ENCODE measurements at places on chromosomes 11 and 22.

DNA sequence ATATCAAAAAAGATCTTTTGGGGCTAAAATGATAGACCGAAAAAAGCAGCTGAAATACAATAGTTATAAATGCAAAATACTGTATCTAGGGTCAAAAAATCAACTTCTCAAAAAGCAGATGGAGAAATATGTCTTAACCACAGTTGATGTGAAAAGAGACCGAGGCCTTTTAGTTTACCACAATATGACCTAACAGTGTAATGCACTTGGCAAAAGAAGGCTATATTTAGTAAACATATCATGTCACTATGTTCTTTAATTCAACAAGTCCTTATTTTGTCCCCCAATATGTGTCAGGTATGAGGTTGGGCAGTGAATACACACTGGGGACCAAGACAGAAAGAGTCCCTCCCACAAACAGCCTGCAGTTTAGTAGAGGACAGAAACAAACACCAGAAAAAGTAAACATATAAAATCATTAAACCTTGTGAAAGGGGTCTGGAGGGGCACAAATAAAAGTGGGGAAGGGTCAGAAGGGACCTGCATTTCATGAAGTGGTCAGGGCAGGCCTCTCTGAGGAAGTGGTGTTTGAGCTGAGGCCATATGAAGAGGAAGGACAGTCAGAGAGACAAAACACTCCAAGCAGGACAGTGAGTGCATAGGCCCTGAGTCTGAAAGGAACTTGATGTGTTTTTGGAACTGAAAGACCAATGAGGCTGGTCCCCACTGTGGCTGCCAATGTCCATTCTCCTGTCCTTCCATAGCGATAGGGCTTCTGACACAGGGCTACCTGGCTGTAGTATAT, 53.4 kb downstream of the LIF start:
- no peak for DNase-seq

GRCh38 chr11:119085437-119085847, 761 bp downstream of the HMBS start:
- DNase-seq, result no peak

DNA sequence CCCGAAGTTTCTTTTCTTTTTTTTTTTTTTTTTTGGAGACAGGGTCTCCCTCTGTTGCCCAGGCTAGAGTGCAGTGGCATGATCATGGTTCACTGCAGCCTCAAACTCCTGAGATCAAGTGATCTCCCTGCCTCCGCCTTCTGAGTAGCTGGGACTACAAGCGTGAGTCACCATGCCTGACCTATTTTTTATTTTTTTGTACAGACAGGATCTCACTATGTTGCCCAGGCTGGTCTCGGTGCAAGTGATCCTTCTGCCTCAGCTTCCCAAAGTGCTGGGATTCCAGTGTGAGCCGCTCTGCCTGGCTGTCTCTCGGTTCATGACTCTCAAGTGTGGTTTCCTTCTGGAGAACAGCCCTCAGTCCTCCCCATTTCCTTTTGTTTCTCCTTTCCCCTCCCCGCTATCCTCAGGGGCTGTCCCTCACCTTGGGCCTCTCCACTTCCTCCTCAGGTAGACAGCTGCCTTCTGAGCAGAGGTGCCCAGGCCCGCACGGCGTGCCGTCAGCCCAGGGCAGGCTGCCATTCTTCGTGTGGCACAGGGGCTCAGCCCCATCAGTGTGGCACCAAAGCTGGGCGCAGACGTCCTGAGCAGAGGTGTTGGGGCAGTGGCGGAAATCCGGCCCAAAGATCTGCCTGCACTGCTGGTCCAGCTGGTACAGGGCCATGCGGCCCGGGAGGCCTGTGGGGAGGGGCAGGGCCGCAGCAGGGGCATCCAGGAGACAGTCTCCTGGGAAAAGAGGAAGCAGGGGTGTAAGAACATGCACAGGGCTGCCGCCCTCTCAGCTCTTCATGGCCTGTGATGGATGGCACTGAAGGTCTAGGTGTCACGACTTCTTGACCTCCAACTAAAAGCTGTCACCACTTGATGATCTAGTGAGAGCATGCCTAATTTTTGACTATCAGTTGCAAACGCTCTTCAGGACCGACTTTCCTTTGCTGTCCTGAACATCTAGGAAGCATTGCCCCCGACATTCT, 14.0 kb downstream of the ADAMTS8 start:
- DNase-seq, result no peak

DNA sequence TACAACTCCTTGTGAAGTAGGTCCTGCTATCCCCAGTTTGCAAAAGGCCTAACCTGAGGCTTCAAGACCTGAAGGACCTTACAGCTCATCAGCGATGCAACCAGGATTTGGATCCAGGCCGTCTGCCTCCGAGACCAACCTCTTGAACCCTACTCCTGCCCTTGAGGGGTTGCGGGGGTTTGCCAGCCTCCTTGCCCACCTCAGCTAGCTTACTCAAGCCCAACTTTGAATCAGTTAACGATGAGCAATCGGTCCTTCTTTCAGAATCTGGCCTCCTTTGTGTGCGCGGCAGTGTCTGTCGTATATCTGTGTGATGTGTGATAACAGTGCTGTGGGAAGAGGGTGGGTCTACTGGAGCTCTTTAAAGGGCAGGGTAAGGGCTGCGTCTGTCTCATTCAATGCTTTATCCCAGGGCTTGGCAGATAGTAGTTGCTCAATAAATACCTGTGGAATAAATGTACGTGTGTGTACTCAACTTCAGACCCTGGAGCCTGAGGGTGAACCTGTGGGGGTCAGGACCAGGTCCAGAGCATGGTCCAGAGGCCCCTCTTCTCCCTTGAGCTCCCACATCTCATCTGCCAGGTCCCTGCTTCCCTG, 3.2 kb downstream of the CHRM1 start:
- no peak for DNase-seq

- DNase-seq, result no peak
Observed at GRCh38 chr11:104765401-104766095, 132.7 kb downstream of the CASP12 start.

DNA sequence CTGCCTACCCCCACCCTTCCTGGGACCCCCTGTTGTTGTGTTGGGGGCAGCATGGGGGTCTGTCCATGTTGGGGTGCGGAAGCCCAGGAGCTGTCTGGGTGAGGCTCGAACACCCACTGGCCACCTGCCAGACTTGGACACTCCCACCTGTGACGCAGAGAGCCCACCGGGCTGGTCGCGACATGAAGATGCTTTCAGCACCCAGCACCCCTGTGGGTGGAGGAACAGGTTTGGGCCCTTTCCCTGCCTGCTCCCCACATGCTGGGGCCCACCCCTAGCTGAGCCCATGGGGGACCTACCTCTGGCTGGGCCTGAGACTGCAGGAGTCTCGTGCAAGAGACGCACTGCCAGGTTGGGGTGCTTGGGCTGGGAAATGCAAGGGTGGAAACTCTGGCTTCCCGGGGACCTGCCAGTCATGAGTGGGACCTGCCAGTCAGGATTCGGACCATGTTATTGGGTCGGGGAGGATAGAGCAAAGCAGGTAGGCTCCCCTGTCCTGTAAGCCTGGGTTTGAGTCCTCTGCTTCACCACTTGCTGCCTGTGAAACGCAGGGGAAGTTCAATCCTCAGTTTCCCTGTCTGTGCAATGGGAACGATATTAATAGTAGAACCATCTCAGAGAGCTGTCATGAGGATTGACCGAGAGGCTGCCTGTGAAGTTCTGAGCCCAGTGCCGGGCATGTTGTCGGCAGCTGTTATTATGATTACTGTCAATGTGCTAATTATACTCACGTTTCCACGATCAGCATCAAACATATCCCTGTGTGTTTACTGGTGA, 24.1 kb downstream of the KIAA1671 start:
- no peak for DNase-seq

- no peak for DNase-seq
Observed at GRCh38 chr11:26946257-26946716, 47.6 kb upstream of the FIBIN start.

DNA sequence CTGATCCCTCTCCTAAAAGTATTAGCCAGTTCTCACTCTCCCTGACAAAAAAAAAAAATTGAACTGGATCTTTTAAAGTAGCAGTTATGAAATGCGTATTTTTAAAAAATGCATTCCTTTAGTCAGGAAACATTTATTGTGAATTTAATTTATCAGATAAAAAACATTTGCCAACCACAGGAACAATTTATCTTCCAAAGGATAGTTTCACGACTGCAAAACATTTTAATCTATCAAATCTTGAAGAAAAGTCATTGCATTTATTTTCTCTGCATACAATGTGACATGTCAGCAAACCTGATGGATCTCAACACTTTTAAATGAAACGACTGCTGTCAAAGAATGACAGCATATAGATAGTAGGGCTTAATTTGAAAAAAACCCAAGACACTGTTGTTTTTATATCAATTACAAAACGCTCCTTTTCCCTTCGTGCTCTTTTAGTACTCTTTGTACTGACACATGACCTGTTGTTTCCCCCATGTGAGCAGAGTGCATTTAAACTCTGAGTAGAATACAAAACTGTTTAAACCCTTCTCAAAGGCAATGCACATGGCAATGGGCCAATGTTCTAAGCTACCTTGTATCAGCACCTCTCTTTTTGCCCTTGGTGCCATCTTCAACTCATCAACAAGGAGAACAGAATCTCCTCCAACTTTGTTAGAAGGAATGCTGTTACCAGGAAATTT, 107.0 kb downstream of the ATG16L2 start:
- no peak for DNase-seq

All from DMS79 treated with DMSO at 0.1 percent for 48 hours (cell line).